ENCODE measurements at places on chromosomes 6 and 20.

DNA sequence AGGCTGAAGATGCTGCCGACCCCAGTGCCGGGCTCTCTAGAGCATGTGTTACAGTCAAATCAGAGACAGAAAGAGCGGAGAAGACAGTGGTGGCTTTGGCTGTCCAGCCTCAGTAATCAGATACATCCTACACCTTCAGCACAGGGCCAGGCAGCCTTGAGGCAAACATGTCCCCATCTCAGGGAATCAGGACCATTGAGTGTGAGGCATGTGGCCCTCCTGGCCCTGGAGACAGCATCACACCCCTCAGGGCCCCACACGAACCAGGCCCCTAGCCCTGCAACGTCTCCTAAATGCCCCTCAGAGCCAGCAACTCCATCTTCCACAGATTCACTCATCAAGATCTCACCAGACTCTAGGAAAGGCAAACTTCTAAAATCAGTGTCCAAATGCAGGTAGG, 24.5 kb downstream of the PXDC1 start:
- no peak for DNase-seq

DNA sequence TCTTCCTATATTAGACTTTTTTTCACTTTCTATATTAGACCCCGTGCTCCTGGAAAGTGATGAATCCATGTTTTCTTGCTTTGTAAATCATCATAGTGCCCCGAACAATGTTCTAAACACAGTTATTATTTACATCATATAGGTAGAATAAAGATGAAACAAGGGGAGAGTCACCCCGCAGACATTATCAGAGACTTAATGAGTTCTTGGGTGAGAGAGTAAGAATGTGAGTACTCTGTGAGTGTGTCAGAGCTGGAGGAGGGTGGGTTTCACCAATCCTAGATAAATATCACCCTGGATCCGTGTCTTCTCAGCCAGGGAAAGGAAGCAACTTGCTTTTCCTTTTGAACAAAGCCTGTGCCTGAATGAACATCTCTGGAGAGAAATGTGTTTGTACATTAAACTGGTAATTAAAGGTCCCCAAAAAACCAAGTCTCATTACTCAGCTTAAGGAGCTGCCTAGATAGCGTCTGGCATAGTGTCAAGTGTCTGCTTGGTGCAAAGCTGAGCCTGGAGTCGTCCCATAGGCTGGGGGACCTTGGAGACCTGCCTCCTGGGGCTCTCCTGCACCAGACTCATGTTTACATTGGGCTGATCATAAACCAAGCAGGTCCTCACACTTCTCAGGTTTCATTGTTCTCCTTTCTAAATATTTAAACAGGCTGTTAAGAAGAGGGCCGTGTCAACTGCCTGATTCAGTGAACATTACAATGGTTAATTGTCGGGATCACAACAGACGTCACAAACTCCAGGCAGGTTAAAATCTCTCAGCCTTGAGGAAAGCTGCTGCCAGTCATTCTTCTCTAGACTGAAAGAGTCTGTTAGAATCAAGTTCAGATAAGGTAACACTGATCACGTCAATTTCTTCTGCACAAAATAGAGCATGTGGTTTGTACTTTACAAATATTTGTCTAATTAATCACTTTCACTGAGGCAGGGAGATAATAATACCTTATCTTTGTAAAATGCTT, 179.7 kb upstream of the MYLIP start:
- peak; percentile 44 for DNase-seq

- no peak for DNase-seq
These were observed 173.4 kb downstream of the KIF16B start for GRCh38 chr20:16399801-16400200.

DNA sequence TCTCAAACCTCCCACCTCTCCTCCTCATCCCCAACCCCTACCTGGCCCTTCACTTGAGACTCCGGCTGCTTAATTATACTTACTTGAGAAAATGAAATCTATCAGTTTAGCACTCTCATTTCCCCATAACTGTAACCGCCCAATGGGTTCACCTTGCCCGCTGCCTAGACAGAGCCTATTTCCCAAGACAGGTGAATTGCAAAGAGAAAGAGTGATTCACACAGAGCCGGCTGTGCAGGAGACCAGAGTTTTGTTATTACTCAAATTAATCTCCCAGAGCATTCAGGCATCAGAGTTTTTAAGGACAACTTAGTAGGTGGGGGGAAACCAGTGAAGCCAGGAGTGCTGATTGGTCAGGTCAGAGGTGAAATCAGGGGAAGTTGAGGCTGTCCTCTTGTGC, 301.4 kb upstream of the CDYL start:
- no peak for DNase-seq

GRCh38 chr6:13300643-13301590, 27.4 kb downstream of the TBC1D7 start:
- DNase-seq, result no peak

- peak; percentile 83 for DNase-seq
These were observed 468.9 kb downstream of the PRKN start for GRCh38 chr6:162258647-162259046.

DNA sequence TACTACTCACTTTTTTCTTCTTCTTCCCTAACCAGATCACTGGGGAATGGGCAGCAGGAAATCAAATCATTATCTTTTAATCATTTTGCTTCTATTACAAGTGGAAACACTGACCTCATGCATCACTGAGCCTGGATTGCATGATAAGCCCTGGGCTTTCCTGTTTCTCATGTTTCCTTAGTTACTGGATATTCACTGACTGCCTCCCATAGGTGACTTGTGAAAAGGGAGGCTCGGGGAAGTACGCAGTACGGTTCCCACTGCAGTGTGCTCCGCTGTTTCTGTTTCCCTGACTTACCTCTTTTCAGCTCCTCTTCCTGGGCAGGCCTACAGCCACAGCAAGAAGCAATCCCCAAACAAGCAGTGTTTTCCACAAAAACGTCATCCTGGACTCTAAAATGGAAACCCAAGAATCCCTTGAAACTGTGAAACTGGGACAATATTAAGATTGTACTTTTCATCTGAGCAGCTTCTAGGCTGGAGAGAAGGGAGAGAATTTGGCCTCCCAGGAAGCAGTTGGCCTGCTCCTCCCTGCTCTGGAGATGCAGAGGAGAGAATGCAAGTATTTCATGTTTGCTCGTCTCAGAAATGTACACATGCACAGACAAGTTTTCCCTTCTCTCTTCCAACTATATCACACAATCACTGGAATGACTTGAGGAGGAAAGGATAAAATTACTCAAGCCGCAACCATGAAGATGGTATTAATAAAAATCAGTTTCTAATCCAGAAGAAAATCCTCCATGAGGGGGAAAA, 13.1 kb downstream of the BTNL2 start:
- DNase-seq, result no peak

DNA sequence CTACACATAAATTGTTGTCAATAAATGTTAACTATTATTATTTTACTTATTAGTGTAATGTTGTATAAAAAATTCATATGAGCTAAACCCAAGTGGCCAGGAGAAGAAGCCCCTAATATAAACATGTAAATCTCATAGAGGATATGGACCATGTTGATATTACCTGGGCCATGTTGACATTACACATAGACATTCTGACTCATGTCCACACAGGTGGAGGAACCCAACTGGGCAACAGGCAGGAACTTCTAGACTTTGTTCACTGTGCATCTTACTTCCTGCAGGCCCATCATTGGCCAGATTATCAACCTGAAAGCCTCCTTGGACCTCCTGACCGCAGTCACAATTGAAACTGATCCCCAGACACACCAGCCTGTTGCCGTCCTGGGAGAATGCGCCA, 7.2 kb downstream of the BPIFA2 start:
- DNase-seq, result no peak

Data from cardiac muscle cell (in vitro differentiated cells and primary cell).